ENCODE measurements at places on chromosomes 1 and 21. TPM values are rescaled to one million over a fixed set of nuclear protein-coding genes. Genes with fewer than 3 reads are reported as not detected.

DCST1 gene
- total RNA-seq, result 0.42 TPM

HTR6 gene
- not detected for total RNA-seq

HES5 gene
- total RNA-seq, result 0.19 TPM

TRIM58 gene
- total RNA-seq, result 3.0 TPM

LMO4 gene
- total RNA-seq, result 44.2 TPM

CHIA gene
- not detected for total RNA-seq

Data from esophagus muscularis mucosa (tissue), 4 donors.